ENCODE measurements at places on chromosomes 4 and X.

DNA sequence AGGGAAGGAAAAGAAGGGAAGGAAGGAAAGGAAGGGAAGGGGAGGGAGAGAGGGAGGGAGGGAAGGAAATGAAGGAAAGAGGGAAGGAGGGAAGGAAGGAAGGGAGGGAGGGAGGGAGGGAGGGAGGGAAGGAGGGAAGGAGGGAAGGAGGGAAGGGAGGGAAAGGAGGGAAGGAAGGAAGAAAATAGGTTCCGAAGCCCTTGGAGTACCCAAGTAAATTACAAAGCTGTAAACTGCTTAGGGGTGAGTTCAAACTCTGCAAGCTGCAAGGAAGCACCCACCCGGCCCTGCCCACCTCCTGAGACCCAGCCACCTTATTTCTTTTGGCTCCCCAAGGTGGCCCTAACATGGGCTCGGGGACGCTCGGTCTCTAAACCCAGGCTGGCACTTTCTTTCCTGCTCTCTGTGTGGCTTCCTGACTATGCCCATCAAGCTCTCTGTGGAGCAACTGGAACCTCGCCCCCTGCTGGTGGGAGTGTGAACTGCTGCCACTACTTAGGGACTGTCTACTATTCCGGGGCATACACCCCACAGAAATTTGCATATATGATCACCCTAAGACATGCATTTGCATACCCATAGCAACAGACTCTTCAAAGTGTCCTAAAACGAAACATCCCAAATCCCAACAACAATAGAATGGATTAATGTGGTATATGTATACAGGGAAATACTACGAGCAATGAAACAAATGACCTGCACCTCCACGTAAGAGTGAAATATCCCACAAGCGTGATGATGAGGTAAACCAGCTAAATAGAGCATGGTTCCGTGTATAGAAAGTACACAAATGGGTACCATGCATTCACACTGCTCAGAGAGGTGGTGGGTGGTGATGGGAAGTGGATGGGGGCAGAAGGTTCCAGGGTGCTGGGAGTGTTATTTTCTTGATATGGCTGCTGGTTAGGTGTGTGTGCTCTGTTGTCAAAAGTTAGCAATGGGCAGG is 151.7 kb upstream of the TBL1X start:
- no peak for DNase-seq

DNA sequence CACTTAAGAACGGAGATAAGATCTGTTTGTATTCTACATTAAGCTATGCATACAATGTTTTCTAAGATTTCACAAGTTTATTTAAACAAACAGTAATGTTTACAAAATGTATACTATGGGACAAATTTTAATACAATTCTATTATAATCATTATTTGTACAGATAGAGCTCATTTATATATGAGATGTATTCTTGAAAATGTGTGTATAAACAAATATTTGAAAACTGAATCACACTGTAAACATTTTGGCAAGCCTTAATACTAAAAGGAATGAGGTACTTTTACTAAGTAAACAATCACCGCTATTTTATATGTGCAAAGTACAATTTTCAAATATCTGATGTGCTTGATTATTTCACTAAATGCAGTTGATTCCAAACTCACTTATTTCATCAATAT is 119.2 kb upstream of the MAB21L2 start:
- no peak for DNase-seq

DNA sequence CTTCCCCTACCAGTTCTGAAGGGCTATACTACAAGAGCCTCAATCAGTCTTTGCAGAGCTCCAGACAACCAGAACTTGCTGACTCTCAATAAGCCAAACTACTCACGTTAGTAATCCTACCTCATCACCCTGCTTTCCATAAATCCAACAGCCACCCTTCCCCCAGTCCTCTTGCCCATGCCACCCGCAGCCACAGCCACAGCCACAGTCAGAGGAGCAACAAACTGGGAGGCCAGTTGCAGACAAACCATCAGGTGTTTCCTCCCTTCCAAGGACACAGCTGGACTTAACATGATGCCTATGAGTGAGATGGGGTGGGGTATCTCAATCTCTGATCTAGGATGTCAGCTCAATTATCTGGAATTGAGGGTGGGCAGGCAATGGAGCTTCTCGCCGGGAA is 1.0 kb downstream of the GABRA3 start:
- DNase-seq: no peak

DNA sequence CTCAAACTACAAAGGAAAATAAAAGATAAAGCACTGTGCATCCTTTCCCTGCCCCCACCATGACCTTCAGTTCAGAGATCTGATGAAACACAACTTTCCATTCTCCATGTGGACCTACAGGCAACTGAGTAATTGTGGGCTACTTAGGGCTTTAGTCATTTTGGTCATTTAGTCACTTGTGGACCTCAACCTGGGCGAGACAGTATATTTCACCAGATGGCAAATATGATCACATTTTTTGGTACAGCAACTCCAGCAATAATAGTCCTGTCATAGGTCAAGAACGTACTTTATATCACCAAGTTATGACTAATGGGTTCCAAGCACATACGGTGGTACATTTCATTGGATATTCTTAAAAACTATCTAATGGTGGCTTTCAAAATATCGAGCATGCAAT is 141.2 kb downstream of the PDGFC start:
- no peak for DNase-seq

GRCh38 chrX:49072712-49073095 is 1.1 kb downstream of the PRAF2 start:
- DNase-seq: no peak

DNA sequence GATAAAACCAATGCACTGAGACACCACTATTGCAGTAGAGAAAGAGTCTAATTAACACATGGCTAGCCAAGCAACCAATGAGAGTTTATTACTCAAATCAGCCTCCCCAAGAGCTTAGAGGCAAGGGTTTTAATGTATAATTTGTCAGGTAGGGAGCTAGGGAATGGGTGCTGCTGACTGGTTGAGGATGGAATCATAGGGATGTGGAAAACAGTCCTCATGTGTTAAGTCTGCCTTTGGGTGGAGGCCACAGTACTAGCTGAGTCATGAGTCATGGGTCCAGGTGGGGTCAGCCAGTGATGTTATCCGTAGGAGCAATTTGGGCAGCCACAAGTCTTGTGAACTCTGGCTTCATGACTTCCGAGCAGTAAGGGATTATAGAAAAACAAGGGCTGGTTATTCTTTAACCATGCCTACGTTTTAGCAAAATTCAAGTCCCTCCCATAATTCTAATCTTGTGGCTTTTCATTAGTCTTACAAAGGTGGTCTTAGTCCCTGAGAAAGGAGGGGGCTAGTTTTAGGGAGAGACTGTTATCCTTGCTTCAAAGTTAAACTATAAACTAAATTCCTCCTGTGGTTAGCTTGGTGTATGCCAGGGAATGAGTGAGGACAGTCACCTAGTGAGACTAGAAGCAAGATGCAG is 25.1 kb upstream of the PLAC8 start:
- no peak for DNase-seq

- DNase-seq: no peak
These were observed 1.0 kb downstream of the SLBP start for GRCh38 chr4:1711055-1711570.

DNA sequence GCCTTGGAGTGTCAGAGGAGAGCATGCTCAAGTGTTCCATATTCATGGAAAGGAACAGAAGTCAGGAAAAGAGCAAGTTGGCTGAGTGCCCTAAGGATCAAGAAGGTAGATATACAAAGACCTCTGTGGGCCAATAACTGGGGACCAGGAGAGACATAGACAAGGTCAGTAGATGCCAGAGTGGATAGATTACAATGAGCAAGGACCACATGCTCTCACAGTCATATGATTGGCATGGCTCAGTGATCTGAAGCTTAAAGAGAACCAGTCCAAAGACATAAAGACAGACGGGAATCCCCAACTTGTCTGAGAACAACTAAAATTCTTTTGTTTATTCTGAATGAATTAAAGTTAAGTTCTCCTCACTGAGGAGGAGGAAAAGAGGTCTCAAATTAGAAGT is 289.7 kb downstream of the HS3ST1 start:
- no peak for DNase-seq

GRCh38 chr4:13983189-13983790 is 355.8 kb upstream of the BOD1L1 start:
- DNase-seq: no peak

DNA sequence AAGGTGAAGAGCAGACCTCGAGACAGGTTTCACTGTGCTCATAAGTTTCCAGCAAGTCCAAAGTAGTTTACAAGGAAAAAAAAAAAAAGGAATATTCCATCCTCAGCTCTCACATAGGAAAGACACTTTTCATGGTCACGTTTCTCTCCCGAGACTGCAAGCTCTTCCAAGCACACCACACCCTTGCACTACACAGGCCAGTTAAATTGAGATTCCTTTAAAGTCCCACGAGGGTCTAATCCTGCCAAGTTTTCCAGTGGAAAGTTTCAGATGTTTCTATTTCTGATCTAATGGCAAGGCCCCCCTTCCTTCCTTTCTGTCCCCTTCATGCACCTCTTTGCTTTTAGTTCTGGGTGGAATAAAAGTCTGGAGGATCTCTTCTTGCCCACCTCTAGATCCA is 67.9 kb upstream of the PCDH19 start:
- no peak for DNase-seq

- DNase-seq: no peak
These were observed 1073.4 kb downstream of the NLGN4X start for GRCh38 chrX:5155301-5155700.

DNA sequence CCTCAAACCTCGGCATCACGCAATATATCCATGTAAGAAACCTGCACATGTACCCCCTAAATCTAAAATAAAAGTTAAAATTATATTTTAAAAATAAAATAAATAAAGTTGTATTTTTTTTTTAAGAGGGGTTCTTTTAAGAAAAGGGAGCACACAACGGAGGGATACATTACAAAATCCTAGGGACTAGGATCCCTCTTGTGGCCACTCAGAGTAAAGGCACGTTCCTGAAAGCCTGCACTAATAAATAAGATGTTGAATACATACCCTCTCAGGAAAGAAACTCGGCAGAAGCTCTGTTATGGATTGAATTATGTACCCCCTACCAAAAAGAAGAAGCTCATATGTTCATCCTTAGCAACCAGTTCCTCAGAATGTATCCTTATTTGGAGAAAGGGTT is 50.9 kb upstream of the PRDX4 start:
- no peak for DNase-seq

- DNase-seq: no peak
These were observed 239.6 kb upstream of the FAM47A start for GRCh38 chrX:34371754-34372153.

- DNase-seq: no peak
These were observed 261.8 kb downstream of the MID1IP1 start for GRCh38 chrX:39063037-39063436.

- no peak for DNase-seq
These were observed at the start of gene BMP15 for GRCh38 chrX:50910685-50911176. Gene BMP15, plus strand, starts transcription at chrX:50910735. Its CDS starts 49 bp downstream, at chrX:50910784.

- DNase-seq: no peak
These were observed 3.0 kb downstream of the ANK2 start for GRCh38 chr4:113052379-113052951.

- DNase-seq: no peak
These were observed 88.1 kb downstream of the CCSER1 start for GRCh38 chr4:90215286-90215685.

DNA sequence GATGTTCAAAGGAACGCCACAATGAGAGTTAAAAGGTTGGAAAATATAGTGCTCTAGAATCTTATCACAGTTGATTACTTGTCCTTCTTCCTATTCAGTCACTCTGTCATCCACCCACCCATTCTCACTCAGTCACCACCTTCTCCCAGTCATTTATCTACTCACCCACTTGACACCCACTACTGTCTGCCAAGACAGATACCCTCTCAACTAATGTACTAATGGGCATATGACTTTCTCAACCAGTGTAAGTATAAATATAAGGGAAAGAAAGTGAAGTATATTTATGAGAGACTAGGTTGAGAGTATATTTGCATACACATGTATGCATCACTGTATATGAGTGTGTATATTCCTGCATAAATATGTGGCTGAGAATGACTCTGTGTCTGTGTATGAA is 20.0 kb downstream of the MID2 start:
- DNase-seq: no peak

DNA sequence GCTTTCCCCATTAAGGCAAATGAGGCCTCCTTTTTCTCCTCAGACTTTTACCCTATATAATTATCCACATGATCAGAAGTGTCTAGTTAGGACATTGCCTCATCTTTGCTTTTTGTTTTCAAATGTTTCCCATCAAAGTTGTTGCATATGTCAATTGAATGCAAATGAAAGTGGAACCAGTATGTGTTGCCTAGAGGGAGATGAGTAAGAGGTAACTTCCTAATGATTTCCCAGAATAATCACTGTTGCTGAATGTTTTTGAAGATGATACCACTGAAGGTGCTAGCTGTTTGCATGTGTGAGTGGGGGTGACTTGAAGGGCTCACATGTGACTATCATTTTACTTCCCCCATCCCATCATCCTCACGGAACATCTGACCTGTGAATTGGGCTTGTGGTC is 33.9 kb downstream of the PAK3 start:
- DNase-seq: no peak

DNA sequence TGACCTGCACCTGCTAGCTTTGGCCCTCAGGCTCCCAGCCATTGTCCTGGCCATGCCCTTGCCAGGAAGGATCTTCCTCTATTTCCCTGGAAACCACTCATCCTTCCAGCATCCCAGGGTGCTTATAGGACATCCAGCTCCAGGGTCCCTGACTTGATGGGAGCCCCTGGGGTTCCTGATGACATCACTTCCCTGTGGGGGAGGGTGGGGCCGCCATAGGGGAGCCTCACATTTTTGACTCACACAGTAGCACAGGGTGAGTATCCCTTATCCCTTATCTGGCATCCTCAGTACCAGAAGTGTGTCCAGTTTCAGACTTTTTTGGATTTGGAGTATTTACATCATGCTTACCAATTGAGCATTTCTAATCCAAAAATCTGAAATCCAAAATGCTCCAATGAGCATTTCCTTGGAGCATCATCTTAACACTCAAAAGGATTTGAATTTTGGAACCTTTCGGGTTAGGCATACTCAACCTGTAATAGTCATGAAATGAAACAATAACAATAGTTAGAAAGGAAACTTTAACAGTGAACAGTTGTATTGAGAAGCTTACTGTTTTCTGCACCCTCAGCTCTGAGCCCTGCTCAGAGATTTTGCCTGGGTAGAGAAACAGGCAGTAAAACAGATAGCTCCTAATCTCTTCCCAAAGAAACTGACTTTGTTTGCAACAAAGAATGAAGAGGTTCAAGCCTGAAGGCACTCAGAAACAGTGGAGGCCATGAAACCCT is 22.1 kb downstream of the TNIP2 start:
- no peak for DNase-seq

GRCh38 chr4:151641167-151641566 is 119.6 kb downstream of the GATB start:
- no peak for DNase-seq

- no peak for DNase-seq
These were observed 113.4 kb downstream of the TBL1X start for GRCh38 chrX:9578083-9578779.

DNA sequence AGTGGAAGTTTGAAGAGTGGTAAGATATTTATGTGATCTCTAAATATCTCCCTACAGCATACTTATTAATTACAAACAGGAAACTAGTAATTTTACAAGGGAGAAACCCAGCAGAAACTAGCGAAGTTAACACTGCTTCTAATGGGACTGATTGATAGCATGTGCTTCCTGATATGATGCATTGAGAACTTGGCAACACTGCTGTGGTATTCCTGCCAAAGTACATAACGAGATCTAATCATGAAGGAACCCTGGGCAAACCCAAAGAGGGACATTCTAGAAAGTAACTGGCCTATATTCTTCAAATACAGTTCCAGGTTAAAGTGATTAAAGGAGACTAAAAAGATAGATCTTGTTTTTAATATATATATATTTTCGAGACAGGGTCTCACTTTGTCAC is 4.6 kb upstream of the GPR34 start:
- DNase-seq: no peak
